Sigmoid colon (tissue), 7 donors: ENCODE measurements at places on chromosomes 12 and 14. TPM values are rescaled to one million over a fixed set of nuclear protein-coding genes. Genes with fewer than 3 reads are reported as not detected.
A peak's percentile ranks its signal among the peaks of the same experiment; 100 is the strongest.

Gene GYS2
- 0.27 TPM for total RNA-seq

Gene IFI27
- total RNA-seq = 118 TPM

Gene LMO3
- total RNA-seq = 228 TPM

Gene PLCZ1
- not detected for total RNA-seq

GRCh38 chr12:110543965-110544364, 39.2 kb downstream of the PPTC7 start:
- DNase-seq = no peak

DNA sequence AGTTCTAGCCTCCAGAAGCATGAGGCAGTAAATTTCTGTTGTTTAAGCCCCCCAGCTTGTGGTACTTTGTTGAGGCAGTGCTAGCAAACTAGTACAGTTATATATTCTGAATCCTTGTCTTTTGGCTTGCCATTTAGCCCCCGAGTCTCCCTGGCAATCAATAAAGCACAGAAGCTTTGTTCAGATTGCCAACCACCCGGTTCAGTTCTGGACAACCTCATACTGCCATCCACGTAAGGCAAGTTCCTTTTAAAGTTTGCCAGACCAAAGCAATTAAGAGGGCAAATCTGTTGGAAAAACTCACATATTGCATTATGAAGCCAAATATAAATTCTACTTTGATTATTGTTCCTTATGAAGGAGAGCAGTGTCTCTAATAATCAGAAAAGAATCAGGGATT, 67.1 kb downstream of the RERG start:
- DNase-seq = no peak

DNA sequence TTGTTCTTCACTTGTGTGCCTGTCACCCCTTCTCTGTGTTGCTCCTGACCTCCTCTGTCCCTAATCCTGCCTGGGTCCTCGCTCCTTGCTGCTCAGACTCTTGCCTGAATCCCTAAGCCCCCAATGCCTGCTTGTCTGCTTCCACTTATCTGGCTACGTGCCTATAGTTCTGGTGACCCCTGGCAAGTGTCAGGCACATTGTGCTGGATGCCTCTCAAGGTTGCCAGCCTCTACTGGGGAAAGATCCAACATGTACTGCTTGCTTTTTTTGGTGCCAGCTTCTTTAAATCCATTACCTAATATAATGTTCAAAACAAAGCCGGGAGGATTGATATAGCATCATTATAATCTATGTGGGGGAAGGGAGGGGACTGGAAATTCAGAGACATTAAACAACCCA, 448.0 kb upstream of the CCDC196 start:
- no peak for DNase-seq

DNA sequence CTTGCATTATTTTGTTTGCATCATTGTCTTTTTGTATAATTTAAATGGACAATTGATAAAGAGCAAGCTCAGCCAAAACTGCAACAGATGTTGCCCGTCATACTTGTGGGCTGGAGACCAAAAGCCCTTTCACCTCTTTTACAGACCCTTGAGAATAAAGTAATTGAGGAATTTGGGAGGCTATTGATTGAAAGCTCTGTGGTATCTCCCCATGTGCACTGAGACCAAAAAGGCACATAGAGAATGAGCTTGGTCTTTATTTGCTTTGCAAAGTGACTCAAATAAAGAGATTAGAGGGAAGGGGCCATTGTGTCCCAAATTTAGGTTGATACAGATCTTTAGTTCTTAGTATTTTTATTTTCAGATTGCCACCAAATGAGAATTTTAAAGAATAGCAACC, 617.6 kb downstream of the TRHDE start:
- DNase-seq = no peak

GRCh38 chr14:73776194-73776537, 62.0 kb upstream of the PNMA1 start:
- peak; percentile 59 for DNase-seq

DNA sequence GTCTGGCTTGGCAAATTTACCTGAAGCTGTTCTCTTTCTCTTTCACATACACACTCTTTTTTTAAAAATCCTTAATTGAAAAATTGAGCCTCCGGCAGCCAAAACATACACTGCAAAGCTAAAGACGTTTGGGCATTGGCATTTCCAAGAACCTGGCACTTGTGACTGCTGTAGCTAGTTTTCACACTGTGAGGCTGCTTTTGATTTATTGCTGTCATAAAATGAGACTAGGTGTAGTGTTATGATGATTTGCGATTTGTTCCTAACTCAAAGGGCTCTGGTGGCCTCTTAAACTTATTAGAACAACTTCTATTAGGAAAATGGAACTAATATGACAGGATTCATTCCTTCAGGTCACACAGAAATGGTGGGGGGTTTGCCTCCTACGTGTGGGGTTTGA, 377.1 kb upstream of the FAR2 start:
- DNase-seq = no peak

GRCh38 chr12:116624516-116624915, 65.3 kb downstream of the MAP1LC3B2 start:
- DNase-seq = no peak

DNA sequence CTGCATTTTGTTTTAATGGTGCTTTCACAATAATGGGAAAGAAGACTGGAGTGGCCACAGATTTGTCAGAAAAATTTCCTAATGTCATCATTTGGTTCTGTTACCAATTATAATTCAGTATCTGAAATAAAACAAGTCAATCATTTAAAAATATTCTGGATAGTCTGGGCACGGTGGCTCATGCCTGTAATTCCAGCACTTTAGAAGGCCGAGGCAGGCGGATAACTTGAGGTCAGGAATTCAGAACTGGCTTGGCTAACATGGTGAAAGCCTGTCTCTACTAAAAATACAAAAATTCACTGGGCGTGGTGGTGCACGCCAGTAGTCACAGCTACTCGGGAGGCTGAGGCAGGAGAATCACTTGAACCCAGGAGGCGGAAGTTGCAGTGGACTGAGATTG, 4.0 kb upstream of the LIMA1 start:
- no peak for DNase-seq
